ENCODE measurements at places on chromosomes 1 and 21. TPM values are rescaled to one million over a fixed set of nuclear protein-coding genes. Genes with fewer than 3 reads are reported as not detected.

TMEM200B gene
- total RNA-seq: 0.63 TPM

SPRR1A gene
- 172 TPM for total RNA-seq

ACTL8 gene
- not detected for total RNA-seq

GNG4 gene
- total RNA-seq: 0.05 TPM

LCE1B gene
- not detected for total RNA-seq

DCDC2B gene
- not detected for total RNA-seq

Data from airway epithelial cell (primary cell).